CD4-positive, CD25-positive, alpha-beta regulatory T cell (primary cell): ENCODE measurements at places on chromosomes 11 and 22. TPM values are rescaled to one million over a fixed set of nuclear protein-coding genes. Genes with fewer than 3 reads are reported as not detected.
A peak's percentile ranks its signal among the peaks of the same experiment; 100 is the strongest.

GRCh38 chr11:45678976-45679375, 13.6 kb upstream of the CHST1 start:
- DNase-seq = no peak

The CCDC73 gene
- not detected for total RNA-seq

The PKDREJ gene
- not detected for total RNA-seq

- no peak for DNase-seq
Observed at GRCh38 chr11:62607714-62608113, 4.9 kb downstream of the EML3 start.

GRCh38 chr11:69899957-69900821, 81.0 kb upstream of the FGF3 start:
- no peak for DNase-seq

DNA sequence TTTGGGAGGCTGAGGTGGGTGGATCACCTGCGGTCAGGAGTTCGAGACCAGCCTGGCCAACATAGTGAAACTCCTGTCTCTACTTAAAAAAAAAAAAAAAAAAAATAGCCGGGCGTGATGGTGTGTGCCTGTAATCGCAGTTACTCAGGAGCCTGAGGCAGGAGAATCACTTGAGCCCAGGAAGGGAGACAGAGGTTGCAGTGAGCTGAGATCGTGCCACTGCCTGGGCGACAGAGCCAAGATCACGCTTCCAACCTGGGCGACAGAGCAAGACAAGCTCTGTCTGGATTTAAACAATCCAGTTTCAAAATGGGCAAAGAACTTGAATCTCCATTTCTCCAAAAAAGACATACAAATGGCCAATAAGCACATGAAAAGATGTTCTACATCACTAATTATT, 12.5 kb downstream of the LMO2 start:
- no peak for DNase-seq

DNA sequence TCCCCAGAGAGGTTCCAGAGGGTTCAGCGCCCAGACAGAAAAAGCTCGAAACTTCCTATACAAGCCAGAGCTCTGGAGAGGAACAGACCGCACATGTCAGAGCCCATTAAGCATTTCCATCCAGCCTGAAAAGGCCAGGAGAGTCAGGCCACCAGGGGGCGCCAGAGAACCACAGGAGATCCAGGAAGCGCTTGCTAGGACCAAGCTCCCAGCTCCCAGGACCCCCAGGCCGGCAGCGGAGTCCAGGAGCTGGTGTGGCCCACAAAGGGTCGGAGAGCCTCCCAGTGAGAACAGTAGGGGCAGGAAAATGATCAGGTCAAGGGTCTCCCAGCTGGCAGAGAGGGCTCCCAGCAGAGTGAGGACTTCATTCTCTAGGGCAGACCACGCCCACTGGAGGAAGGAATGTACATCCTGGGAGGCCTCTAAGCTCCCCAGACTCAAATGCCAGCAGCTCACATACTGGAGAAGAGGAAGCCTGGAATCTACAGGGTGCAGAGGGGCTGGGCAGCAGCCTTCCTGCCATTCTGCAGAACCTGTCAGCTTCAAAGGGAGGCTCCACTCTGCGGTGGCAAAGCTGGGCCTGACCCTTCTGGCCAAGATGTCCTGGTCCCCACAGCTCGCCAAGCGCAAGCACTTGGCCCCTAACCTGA, 2.1 kb upstream of the MEI1 start:
- DNase-seq = peak; percentile 83

- DNase-seq = no peak
Observed at GRCh38 chr22:37060801-37061610, 9.5 kb downstream of the KCTD17 start.

The NCF4 gene
- total RNA-seq = 53.1 TPM

The DENND6B gene
- 2.1 TPM for total RNA-seq

DNA sequence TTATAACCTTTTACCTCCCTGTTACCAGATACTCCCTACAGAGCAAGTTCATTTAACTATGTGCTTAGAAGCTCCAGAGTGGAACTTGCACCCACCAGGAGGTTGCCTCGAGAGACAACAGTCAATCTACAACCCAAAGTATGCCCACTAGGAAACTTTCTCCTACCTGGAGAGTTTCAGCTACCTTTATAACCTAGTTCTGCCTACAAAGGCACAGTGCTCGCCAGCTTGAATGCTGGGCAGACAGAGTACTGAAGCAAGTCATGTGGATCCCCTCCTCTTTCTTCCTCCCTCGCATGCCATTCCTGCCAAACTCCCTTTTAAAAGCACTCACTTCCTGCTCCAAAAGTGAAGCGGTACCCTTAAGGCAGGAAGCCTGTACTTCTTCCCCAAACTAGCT, 258.9 kb downstream of the SWAP70 start:
- no peak for DNase-seq

GRCh38 chr11:64173616-64174355, 7.9 kb upstream of the MACROD1 start:
- DNase-seq = no peak

DNA sequence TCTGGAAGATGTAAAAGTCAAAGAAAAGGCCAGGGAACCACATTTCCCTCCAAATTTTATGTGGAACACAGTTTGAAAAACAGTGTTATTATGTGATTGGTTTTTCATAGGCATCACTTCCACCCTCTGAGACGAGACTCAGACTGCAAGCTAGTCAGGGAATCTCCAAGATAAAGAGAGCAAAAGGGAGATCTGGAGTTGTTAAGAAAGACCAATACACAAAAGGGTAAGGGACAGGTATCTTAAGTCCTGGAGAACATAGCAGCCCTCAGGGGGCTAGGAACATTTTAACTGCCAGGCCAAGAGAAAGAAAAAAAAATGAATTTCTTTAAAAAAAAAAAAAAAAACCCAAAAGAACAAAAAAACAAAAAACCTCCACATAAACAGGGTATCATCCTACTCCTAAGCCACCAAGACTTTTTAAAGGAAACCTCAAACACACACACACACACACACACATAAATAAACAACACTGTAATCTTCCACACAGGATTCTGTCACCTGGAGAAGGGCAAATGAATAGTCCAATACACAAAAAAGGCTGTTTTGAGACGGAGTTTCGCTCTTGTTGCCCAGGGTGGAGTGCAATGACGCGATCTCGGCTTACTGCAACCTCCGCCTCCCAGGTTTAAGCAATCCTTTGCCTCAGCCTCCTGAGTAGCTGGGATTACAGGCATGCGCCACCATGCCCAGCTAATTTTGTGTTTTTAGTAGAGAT, 44.5 kb downstream of the CELF1 start:
- DNase-seq = no peak

DNA sequence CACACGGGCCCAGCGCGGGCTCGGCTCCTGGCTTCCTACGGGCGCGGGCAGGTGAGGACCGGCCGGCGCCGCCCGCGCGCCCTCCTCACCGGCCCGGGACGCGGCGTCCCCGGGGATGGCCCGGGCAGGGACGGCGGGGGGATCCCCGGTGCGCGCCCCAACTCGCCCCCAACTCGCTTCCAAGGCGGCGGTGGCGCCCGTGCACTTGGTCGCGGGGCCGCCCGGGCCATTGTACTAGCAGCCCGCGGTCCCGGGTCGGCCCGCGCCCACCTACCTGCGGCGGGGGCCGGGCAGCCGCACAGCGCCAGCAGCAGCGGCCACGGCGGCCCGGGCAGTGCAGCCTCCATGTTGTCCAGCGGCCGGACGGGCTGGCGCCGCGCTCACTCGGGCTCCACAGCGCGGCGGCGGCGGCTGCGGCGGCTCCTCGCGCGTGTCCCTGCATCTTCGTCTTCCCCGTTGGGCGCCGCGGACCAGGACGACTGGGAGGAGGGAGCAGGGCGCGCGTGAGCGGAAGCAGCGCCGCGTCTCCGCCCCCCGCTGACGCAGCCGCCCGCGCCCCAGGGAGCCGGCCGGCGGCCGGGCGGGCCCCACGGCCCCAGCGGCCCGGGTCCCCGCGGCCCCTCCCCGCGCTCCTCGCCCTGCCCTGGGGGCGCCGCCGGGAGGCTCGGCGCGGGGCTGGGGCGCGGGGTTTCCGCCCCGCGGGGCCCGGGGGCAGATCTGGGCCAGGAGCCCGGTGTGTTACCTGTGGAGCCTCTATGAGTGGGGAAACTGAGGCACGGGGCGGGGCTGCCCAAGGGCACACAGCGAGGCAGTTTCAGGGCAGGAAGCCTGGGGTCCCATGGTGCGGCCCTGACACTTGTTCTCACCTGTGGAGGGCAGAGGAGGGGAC, 159.3 kb upstream of the GRK3 start:
- DNase-seq = peak; percentile 76

The FOLR2 gene
- total RNA-seq = not detected

The CCDC87 gene
- total RNA-seq = 0.35 TPM

- peak; percentile 57 for DNase-seq
Observed at GRCh38 chr22:20128902-20129746, 2.5 kb upstream of the ZDHHC8 start.

DNA sequence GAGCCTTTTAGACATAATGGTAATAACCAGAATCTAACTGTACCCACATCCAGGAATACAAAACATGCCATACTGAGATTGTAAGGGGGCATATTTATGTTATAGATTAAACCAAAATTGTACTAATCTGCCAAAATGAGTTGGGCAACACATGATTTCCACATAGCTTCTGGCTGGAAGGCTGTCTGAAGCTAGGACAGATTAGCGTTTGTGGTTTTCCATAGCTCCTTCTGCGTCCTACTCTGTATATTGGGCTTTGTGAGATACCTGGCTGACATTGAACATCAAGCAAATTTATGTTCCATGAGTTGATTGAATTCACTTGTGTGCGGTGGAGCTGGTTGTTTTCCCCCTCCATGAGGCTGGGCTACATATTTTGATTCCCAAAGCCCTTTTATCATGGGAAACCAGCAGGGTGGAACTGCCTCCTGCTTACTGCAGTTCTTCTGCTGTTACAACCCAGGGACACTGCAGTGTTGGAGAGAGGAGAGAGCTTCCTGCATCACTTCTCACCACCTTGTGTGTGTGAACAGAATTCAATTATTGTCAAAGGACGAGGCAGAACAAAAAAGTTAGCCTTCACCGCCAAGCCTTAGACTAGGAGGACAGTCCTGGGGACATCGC, 114.9 kb downstream of the C11orf91 start:
- DNase-seq = no peak
